NCI-H1694 treated with DMSO at 0.1 percent for 48 hours (cell line): ENCODE measurements at places on chromosomes 12 and 14.

- no peak for DNase-seq
Observed at GRCh38 chr12:121428883-121429282, 29.0 kb downstream of the RNF34 start.

- no peak for DNase-seq
Observed at GRCh38 chr12:68768431-68768939, 22.5 kb downstream of the SLC35E3 start.

GRCh38 chr12:53006810-53007309 lies 604 bp downstream of the EIF4B start:
- DNase-seq, result peak; percentile 41

DNA sequence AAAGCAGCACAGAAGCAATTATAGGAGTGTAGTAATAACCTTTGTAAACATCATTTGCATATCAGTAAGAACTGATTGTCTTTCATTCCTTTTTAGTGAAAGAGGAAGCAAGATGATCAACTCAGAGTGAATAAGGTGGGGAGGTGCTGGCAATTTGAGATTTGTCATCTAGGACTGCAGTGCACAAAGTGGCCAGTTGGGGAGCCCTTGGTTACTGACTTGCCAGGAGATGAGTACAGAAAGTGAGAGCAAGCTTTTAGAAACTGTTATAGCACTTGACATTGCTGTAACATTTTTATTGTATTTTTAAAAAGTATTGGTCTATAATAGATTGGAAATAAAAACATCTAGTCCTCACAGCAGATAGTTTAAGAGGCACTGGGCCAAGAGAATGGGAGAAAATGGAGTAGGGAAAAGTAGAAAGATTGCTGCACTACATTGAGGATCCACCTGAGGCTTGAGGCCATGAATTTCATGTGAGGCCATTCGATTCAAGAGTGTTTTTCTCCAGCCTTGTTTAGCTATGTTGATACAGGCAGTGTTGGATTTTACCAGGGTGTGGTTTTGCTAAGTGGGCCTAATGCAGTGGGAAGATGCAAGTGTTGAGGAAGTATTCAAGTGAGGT lies 98.2 kb downstream of the SNAPC1 start:
- DNase-seq, result peak; percentile 52

DNA sequence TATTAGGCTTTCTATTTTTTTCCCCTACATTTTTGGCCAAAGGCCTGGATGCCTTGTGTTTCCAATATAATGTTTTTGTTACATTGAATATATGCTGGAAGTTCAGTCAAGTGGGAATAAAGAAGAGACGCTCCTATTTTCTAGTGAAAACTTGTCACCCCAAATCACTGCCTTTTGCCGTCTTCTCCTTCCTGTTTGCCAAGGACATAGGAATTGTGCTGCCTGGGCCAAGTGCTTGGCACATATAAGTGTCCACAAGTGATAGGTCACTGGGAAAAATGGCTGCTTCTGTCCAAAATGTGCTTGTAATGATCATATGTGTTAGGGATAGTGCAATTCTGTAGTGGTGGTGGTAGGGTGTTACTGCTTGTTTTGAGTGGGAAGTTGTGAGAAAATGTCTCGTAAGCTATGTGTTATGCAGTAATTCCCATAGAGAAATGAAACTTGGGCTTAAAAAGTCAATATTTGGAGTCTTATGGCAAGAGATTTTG lies 11.6 kb upstream of the KCNJ8 start:
- DNase-seq, result no peak

GRCh38 chr12:48192861-48193260 lies 9.4 kb downstream of the CCDC184 start:
- no peak for DNase-seq

DNA sequence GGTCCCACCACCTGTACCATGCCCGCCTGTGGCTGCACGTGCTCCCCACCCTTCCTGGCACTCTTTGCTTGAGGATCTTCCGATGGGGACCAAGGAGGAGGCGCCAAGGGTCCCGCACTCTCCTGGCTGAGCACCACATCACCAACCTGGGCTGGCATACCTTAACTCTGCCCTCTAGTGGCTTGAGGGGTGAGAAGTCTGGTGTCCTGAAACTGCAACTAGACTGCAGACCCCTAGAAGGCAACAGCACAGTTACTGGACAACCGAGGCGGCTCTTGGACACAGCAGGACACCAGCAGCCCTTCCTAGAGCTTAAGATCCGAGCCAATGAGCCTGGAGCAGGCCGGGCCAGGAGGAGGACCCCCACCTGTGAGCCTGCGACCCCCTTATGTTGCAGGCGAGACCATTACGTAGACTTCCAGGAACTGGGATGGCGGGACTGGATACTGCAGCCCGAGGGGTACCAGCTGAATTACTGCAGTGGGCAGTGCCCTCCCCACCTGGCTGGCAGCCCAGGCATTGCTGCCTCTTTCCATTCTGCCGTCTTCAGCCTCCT lies 1.1 kb downstream of the INHBE start:
- peak; percentile 43 for DNase-seq

- no peak for DNase-seq
Observed at GRCh38 chr14:24206260-24207103, 986 bp downstream of the TSSK4 start.

DNA sequence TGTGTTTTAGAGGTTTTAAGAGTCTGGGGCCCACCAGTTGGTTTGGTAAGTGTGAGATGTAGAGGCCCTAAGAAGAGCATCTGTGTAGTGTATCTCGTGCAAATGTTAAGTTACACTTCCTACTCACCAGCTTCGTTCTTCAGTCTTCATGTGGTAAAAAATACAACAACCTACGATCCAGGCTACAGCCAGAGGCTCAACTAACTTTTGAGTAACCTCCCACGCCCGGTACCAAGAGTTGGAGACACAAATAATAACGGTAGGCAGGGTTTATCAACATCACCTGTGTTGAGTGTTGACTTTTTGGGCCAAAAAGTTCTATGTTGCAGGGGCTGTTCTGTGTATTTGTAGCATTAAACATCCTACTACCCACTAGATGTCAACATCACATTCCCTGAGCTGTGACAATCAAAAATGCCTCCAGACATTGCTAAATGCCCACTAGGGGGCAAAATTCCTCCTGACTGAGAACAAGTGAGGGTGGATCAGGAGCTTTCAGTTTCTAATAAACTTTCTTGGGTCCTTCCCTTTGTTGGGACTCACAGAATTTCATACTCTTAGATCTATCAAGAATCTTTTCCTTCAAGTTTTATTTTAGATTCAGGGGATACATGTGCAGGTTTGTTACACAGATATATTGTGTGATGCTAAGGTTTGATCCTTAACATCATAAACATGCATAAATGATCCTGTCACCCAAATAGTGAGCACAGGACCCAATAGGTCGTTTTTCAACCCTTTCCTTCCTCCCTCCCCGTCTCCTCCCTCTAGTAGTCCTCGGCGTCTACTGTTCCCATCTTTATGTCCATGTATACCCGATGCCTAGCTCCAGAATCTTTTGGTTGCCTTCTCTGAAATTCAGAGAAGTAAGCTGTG lies 94.7 kb downstream of the SLC2A13 start:
- DNase-seq, result peak; percentile 51

DNA sequence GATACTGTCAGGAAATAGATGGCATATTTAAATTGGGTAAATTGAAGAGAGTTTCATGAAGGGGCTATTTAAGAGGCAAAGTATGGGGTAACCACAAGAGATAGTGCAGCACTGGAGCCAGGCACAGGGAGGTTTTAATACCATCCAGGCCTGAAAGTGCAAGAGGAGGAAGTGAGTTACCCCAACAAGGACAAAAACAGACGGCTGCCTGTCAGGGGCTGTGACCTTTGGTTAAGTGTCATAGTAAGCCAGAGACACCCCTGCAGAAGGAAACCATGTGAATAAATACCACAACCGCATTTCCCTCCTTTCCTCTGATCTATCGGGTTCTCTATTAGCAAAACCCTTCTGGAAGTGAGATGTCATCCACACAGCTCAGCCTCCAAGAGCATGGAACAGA lies 122.0 kb upstream of the DHRS4 start:
- DNase-seq, result no peak

DNA sequence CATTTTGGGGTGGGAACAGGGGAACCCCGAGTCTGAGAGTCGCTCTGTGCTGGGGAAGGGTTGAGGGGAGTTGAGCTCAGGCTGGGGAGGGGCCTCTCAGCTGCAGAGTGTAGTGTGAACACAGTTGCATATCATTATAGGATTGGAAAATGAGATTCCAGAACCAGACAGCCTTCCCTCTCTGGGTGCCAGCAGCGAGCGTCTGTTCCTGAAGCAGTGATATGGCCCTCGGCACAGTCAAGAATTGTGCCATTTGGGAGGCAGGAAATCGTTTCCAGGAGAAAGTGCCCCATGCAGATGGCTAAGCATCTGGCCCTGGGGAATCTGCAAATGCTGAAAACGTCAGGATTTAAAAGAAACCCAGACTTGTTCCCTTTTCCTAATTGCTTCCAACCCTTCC lies 70.4 kb upstream of the SFSWAP start:
- DNase-seq, result peak; percentile 87

DNA sequence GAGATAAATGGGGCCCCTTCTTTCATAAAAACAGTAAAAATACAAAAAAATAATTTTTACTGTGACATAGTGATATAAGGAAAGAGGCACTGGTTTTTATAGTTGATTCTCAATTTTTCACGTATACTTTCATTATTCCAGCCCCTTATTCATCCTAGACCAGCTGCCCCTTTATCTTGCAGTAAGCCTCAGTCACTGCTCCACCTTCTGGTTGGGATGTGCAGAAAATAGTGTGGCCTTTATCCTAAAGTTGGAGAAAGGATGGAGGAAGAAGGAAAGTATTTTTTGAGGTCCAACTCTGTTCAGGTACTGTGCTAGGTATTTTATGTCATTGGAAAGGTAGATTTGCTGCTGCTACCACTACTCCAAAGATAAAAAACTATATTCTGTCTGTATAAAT lies 172.7 kb downstream of the ANO6 start:
- no peak for DNase-seq

GRCh38 chr12:26360062-26360461 lies 164.7 kb downstream of the SSPN start:
- no peak for DNase-seq

DNA sequence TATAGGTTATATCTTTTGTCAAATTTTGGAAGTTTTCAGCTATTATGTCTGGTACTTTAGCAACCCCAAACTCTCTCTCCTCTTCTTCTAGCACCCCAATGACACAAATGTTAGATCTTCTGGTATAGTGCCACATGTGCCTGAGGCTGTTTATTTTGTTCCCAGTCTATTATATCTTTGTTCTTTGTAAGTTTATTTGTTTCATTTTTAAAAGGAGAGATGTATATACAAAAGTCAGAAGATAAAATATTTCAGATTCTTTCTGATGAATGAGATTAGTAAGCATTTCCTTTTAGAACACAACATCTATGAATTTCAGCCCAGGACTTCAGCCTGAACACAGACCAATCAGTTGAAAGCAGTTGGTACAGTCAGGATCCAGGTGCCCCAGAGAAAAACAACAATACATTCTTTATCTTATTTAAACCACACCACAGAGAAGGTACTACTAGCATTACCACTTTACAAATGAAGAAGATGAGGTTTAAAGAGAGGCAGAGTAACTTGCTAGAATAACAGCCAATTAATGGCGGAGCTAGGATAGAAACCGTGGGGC lies 114.1 kb upstream of the BTG1 start:
- no peak for DNase-seq

DNA sequence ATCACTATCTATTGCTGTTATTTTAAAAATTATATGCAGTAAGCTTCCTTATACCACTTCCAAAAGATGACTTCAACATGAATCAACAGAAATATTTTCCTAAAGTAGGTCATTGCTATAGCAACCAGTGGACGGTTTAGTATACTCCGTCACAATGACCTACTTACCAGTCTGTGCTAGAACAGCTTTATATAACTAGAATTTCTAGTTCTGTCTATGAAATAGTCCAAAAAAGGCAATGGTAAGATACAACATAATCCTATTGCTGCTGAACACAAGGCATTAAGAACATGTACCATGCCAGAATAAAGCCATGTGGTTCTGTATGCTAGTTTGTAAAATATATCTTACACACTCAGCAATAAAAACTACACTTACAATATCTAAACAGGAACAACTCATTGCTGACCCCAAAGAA lies 40.7 kb upstream of the MTERF2 start:
- DNase-seq, result peak; percentile 3

DNA sequence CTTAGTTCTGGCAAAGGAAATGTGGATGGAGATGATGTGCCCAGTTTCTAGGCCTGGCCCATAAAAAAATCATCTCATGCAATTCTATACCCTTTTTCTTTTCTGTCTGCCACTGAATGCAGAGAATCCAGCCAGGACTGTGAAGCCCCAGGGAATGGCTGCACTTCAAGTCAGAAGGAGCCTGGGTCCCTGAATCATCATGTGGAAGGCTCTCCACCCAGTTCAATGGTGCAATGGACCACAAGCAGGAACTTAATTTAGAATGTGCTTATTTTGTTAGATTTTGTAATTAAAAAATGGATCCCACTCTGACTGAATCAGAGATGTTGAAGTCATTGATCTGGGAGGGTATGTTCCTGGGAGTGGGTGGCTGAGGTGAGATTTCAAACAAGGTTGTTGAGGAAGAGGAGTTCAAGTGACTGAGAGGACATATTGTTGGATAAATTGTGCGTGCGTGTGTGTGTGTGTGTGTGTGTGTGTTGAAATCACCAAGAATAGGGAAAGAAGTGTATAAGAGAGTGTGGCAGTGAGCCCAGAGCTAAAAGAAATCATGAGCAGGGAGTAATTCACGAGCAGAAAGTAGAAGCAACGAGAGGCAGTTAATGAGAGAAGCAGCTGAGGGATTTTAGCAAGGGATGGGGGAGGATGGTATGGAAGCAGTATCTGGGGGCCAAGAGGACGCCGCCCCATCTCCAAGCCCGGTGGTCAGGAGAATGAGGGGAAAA lies 125.4 kb downstream of the TMX1 start:
- DNase-seq, result no peak

DNA sequence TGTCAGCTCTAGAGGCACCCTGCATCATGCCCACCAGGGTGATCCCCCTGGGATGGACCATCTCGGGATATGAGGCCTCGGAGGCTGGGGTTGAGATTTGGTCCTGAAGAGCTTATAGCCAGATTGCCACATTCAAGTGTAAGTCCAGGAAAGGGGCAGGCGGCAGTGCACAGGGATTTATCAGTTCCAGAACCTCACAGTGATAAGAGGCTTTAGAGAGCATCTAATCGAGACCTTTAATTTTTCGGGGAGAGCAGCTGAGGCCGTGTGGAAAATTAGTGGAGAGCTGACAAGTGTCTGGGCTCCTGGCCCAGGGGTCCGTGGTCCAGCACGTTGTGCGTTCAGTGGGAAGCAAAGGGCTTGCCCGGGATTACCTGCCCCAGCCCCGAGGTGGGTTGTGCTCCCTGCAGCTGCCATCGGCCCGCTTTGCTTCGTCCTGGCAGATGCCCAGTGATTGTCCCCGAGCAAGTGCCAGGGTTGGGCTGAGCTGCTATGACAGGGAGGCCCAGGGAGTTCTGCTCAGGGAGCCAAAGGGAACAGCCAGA lies 52.1 kb downstream of the C14orf132 start:
- DNase-seq, result peak; percentile 93

GRCh38 chr12:118870551-118870950 lies 110.8 kb upstream of the SRRM4 start:
- DNase-seq, result no peak

DNA sequence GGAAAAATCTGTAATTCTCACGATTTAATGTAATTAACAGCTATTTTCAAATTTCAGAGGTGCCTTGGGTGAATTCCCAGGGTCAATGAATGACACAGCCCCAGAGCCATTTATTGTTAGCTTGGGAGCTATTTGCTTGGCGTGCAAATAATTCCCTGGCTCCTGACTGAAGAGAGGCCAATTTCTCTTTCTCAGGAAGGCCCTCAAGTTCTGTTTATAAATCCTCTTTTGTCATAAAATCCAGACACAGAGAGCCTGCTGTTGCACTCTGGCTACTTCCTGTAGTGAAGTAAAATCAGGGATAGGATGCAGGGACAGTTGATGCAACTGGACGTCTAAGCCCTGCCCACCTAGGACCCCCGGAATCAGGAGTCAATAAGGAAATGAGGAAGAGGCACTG lies 154.3 kb downstream of the TMX1 start:
- peak; percentile 75 for DNase-seq
